ENCODE measurements at places on chromosomes 3 and 15.

- DNase-seq, result no peak
Observed at GRCh38 chr3:118688396-118688884, 346.2 kb downstream of the IGSF11 start.

- DNase-seq, result no peak
Observed at GRCh38 chr3:174958671-174959328, 99.7 kb downstream of the NAALADL2 start.

DNA sequence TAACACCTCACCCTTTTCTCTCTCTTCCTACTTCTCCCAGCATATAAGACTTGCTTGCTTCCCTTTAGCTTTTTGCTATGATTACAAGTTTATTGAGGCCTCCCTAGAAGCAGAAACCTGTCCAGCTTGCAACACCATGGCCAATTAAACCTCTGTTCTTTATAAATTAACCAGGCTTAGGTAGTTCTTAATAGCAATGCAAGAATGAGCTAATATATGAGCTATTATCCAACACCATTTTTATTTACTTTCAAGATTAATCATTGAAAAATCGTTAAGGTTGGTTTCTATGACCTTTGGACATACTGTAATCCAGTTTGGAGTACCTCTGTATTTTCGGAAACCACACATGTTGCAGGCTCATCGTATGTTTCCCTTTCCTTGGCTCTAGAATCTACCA is 643.1 kb downstream of the ZPLD1 start:
- DNase-seq, result no peak

- DNase-seq, result no peak
Observed at GRCh38 chr3:128348805-128349531, 117.7 kb downstream of the DNAJB8 start.

DNA sequence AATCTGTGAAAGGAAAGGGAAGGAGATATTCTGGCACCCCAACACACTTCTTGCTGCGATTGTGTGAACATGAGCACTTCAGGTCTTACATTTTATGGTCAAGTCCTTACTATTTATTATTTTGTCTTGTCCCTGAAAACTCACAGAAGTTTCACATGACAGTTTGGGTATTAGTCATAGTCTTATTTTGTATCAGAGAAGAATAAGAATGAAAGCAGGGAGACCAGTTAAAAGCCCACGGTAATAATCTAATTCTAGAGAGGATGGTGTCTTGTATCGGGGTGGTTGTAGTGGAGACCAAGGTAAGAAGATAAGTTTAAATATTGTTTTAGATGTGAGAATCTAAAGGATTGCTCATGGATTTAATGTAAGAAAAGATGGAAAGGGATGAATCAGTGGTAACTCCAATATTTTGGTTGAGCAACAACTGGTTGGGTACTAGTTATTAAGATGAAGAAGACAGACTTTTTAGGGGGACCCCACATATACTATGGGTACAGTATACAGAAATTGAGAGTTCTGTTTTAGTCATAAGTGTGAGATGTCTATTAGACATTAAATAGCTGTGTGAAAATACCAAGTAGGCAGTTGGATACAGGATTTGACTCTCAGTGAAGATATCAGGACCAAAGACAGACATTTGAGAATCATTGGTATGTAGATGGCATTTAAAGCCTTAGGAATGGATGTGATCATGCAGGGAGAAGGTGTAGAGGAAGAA is 227.6 kb downstream of the MFSD1 start:
- DNase-seq, result no peak

DNA sequence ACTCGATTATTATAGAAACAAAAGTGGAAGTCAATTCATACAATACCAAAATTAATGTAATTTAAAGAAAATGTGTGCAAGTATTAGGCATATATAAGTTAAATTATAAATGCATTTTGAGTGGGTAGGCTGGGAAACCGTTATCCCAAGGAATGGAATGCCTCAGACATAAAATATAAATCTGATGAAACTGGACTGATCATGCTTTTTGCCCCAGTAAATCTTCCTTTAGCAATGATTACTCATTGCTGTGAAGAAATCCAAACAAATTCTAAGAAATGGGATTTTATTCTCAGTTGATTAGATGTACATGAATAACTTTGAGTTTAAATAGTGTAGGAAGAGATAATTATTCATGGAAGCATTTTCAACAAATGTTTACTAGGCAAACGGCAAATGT is 185.5 kb upstream of the KCNMB2 start:
- no peak for DNase-seq

GRCh38 chr15:64851503-64851840 is 9.8 kb downstream of the PLEKHO2 start:
- no peak for DNase-seq

GRCh38 chr3:71207632-71208031 is 375.9 kb downstream of the FOXP1 start:
- no peak for DNase-seq

DNA sequence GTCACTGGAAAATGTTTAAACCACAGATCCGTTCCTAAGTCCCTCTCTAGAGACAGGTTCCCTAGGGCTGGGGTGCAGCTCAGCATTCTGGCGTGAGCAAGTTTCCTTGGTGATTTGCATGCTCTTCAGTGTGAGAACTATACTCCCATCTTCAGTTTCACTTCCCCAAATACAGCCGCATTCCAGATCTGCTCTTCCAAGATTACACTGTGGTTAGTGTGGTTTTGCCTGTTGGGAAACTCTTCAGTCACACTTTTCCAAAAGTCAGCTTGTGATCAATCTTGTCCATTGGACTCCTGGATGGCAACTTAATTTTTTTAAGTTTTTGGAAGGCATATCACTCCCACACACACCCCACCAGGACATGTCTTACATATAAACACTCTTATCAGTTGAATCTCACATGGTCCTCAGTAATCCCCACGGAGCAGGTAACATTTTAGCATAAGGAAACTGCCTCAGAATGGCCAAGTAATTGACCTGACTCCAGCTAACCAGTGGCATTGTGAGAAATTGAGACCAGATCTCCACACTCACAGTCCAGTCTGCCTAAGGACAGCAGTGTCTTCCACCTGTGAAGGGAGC is 33.5 kb upstream of the PTPN23 start:
- no peak for DNase-seq

DNA sequence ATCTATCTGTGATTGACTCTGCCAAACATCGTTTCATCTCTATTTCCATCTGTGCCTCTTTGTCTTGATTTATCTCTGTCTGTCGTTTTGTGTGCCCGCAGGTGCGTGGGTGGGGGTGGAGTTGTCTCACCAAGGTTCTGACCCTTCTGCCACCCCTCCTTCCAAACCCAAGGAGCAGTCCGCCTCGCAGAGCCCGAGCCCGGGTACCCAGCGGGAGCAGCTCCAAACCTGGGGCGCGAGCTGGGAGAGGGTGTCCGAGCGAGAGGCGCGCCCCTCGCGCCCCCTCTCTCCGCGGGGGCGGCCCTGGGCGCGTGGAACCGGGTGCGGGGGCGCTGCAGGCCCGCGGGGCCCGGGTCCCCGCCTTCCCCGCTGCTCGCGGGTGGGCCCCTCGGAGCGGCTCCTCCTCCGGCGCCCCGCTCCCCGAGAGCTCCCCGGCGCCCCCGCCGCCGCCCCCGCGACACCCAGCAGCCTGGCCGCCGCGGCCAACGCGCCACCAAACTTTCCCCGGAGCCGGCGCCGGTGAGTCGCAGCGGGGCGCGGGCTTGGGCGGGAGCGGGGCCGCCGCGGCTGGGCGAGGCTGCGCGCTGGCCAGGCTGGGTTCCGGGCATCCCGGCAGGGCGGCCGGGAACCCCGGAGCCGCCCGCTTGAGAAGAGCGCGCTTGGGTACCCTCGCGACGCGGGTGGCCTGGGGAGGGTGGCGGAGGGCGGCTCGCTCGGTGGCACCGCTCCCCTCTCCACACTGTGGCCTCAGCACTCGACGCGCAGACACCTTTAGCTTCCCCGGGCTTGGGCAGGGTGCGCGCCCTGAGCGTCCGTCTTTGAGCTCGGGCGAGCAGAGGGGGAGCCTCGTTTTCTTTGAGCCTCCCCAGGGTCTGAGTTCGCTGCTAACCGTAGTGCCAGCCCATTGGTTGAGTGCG is at the start of gene HRH1:
Gene HRH1, plus strand, starts transcription at position 458 of the 917 bp plus-strand sequence. CDS start 104,545 bp downstream, outside the sequence.
- no peak for DNase-seq

DNA sequence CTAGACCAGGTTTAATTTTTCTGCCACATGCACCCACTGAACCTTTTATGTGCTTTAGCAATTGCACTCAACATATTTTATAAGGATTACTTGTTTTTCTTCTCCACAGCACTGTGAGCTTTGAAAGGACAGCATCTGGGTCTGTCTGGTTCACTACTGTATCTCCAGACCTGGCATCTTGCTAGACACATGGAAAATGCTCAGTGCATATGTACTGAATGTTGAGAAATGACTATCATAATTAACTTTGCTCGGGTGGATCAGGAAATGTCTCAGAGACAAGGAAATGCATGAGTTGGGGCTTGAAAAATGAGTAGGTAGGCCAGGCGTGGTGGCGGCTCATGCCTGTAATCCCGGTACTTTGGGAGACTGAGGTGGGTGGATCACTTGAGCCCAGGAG is 40.2 kb downstream of the DOCK3 start:
- no peak for DNase-seq

DNA sequence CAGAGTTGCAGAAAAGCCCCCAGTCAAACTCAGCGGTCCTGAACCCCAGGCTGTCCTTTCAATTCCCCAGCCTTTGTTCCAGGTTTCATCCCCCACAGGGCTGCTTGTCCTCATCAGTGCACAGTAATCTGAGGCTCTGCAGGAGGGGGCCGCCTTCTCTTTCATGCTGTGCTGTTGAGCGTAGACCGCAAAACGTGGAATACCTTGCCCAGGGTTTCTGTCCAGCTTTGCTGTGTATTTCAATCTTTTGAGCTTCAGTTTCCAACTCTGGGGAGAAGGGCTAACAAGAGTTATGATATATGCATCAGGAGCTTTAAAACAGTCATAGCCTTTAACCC is 64.8 kb downstream of the FAM43A start:
- no peak for DNase-seq

DNA sequence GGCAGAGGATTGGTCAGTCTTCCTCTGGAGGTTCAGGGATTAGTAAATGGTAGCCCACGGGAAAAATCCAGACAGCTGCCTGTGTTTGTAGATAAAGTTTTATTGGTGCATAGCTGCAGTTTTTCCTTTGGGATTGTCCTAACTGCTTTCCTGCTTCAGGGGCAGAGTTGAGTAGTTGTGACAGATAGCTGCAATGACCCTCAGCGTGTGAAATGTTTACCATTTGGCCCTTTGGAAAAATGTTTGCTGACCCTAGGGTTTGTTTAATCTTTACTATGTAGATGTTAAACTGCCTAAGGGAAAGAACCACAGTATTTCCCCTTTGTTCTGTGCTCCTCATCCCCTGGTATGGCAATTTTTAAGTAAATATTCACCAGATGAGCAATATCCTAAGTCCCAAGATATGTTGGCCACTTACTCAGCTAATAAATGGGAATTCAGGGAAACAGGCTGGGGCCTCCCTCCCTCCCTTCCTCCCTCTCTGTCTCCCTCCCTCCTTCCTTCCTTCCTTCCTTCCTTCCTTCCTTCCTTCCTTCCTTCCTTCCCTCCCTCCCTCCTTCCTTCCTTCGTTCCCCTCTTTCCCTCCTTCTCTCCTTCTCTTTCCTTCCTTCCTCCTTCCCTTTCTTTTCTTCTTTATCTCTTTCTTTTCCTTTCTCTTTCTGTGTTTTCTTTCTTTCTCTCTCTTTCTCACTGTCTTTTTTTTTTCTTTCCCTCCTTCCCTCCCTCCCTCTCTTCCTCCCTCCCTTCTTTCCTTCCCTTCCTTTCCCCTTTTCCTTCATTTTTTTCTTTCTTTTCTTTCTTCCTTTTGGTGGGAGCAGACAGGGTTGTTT is 234.6 kb upstream of the BHLHE40 start:
- DNase-seq, result no peak

DNA sequence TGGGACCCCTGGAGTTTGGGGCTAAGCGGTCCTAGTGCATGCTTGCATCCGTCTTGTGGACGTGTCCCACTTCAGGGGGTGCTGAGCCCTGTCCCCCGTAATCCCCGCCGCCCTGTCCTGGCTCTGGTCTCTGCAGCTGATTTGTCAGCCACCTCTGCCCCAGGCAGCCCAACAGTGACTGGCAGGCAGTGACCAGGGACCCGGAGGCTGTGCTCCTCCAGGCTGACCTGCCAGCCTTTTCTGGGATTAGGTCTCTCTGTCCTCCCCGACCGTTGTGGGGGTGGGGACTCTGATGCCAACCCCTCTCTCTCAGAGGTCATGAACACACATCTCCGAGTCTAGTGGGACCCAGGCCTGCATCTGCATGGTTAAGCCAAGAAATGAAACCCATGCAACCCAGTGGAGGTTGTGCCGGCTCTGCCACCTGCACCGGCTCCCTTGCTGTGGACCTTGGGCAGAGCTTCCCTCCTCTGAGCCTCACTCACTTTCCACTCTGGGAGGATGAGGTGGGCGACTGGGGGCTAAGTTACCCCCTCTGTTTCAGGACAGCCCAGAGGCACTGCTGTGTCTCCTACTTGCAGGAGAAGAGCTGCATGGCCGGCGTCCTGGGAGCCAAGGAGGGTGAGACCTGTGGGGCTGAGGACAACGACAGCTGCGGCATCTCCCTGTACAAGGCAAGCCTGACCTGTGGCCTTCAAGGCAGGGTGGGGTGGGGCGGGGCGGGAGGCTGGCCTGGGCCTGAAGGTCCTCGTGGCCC is 60.2 kb downstream of the FBLN2 start:
- no peak for DNase-seq

- DNase-seq, result no peak
Observed at GRCh38 chr15:90266485-90266884, 1.0 kb downstream of the NGRN start.

GRCh38 chr3:98326105-98326893 is 27.4 kb upstream of the OR5K4 start:
- DNase-seq, result no peak

DNA sequence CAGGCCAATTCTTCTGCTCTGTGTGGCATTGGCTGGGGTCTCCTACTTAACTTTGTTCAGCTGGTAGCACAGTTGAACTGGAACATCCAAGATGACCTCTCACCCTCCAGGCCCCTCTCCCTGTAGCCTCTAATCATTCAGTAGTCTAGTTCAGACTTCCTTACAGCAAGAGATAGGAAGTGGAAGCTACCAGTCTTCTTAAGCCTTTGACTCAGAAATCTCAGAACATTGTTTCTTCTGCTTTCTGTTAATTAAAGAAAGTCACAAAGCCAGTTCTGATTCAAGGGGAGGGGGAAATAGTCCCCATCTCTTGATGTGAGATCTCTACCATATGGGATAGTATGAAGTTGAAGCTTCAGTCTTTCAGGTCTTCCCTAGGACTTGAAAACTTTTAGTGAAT is 18.8 kb upstream of the SACM1L start:
- DNase-seq, result no peak

GRCh38 chr3:197085137-197085536 is 55.5 kb upstream of the MELTF start:
- DNase-seq, result no peak

GRCh38 chr3:162007722-162008121 is 511.1 kb downstream of the OTOL1 start:
- no peak for DNase-seq

GRCh38 chr3:140342668-140343067 is 335.2 kb upstream of the TRIM42 start:
- no peak for DNase-seq

- DNase-seq, result no peak
Observed at GRCh38 chr3:122967356-122967755, 60.2 kb downstream of the SEMA5B start.

- DNase-seq, result no peak
Observed at GRCh38 chr3:32177702-32178198, 60.7 kb upstream of the CMTM8 start.

GRCh38 chr3:10368512-10368911 is 47.6 kb upstream of the SEC13 start:
- no peak for DNase-seq
